Activated T-helper 9 cell treated with anti-CD3 and anti-CD28 coated beads, Interleukin-2, amount 50 U/mL, for 16 hours (primary cell): ENCODE measurements at places on chromosomes 6 and 20.

- no peak for DNase-seq
Observed at GRCh38 chr6:96649926-96650325, 87.0 kb downstream of the FHL5 start.

DNA sequence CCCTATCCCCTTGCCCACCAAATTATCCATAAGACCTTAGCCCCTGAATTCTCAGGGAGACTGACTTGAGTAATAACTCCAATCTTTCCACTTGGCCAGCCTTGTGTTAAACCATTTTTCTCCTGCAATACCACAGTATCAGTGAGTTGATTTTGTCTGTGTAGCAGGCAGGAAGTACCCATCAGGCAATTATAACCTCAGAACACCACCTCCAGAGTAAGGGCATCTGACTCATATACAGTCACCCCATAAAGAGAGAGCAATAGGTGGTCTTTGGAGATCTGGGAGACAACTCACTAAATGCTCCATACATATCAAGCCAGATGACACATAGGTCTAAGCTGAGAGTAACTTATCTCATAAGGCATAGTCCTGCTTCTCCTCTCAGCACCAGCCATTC is 83.7 kb downstream of the FILIP1 start:
- no peak for DNase-seq

DNA sequence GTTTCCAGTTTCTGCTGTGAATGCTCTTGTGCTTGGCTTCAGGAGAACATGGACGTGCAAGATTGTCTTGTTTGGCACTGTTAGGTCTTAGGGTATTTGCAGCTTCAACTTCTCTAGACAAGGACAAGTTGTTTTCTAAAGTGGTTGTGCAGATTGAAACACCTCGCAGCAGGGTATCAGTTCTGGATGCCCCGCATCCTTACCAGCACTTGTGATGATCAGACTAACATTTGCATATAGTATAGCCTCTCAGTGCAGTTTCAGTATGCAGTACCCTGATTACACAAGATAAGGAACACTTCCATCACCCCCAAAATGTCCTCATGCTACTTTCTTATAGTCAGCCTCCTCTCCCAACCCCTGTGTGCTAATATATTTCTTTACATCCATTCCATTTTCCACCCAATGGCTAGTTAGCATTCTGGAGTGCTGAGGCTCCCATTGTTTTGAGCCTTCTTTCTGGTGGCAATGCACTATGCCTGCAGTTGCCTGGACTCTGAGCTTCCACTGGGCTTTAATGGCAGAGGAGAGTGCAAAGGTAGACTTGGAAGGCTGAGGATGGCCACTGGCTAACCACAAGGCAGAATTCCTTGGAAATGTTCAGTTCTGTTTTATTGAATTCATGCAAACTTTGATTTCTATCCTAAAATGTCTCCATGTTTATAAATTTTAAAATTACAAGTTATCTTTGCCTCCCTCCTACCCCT is 35.4 kb downstream of the KIF3B start:
- DNase-seq, result no peak

- DNase-seq, result no peak
Observed at GRCh38 chr20:46512943-46513844, at the start of gene ZNF334. TSS of gene ZNF334 (minus strand) at chr20:46513559. CDS start at chr20:46512102, 1,457 bp downstream.

GRCh38 chr6:17446713-17447112 is 53.3 kb downstream of the CAP2 start:
- DNase-seq, result no peak

GRCh38 chr6:99066044-99066443 is 118.3 kb upstream of the FBXL4 start:
- DNase-seq, result no peak

GRCh38 chr6:108250240-108250866 is 10.5 kb downstream of the SNX3 start:
- DNase-seq, result no peak

DNA sequence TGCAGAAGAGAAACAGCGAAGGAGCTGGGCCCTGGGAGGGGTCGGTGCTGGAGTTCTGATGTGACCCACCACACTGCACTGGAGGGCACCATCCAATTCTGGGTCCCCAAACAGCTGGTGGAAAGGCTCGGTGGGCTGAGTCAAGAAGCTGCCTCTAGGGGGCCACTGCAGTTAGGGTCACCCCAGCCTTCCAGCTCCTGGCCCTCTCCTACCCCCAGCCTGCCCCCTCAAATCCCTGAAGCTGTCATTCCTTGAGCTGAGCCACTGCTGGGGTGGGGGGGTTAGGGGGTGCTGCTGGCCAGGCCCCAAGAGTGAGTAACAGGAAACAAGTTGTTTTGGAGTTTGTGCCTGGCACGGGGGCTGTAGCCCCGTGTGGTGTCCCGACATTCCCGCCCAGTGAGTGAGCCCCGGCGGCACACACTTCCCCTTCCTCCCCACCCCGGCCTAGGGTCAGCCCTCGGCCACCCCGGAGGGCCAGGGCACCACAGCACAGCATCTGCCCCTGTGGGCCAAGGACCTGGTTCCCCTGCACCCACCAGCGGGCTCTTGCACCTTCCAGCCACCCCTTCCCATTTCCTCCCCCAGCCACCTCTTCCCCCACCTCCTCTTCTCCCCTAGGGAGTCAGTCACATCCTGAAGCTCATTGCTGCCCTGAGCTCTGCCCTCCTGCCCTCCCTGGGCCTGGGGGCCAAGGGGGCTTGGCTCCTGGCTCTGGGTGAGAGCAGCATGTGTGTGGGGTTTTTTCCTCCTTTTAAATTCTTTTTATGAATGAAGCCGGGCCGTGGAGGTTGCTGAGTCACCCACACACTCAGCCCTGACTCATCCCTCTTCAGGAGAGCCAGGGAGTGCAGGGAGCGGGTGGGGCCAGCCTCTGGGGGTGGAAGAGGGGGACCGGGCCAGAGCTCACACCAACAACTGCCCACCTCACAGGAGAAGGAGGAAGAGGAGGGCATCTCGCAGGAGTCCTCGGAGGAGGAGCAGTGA is 4.6 kb downstream of the SMIM29 start:
- DNase-seq, result peak; percentile 56

DNA sequence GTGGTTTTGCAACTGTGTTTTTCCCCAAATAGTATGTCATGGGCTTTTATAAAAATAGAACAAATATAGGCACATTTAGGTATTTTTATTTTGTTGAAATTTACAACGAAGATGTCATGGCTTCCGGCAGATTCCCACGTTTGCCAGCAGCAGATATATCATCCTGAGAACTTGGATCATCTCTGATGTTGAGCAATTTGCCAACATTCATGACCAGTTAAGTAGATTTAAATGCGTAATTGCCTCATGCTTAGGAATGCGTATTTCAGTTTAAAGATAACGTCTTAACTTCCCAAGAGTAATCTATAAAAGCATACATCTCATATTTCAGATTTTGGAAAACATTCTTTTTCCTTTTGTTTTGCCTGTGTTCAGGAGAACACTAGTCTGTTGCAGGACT is 457.8 kb downstream of the QKI start:
- no peak for DNase-seq

DNA sequence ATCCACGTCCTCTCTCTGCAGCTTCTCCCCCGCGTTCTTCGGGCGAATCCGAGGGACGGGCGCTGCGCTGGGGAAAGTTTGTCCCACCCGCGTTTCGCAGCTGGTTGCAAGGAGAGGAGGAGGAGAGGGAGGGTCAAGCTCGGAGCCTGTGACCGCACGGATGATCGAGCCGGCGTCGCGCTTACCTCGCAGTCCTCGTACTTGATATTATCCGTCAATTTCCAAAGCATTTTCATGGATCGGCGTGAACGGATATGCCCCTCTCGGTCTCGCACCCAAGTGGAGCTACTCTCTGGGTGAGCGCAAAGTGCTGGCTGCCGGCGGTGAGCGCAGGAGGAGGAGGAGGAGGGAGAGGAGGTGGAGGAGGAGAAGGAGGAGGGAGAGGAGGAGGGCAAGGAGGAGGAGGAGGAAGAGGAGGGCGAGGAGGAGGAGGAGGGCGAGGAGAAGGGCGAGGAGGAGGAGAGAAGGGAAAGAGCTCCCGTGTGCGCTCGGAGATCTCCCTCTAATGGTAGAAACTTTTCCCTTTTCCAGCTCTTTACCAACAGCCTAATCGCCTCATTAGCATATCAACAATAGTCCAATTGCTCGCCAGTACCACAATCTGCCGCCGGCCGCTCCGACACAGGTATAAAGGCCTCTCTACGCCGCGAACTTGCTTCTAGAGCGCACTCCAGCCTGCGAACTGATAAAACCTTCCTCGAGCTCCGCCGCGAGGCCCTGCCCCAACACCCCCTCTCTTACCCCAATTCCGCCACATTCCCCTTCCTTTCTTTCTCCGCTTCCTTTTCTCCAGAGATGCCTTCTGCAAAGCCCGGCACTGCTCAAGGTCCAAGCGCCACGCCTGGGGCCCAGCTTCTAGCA is at the start of gene TFAP2A:
TSS of gene TFAP2A (minus strand) at position 319 of the 861 bp plus-strand sequence. CDS start at position 236, 83 bp downstream.
- DNase-seq, result no peak

GRCh38 chr20:13995841-13996240 is 525 bp downstream of the MACROD2 start:
- no peak for DNase-seq

DNA sequence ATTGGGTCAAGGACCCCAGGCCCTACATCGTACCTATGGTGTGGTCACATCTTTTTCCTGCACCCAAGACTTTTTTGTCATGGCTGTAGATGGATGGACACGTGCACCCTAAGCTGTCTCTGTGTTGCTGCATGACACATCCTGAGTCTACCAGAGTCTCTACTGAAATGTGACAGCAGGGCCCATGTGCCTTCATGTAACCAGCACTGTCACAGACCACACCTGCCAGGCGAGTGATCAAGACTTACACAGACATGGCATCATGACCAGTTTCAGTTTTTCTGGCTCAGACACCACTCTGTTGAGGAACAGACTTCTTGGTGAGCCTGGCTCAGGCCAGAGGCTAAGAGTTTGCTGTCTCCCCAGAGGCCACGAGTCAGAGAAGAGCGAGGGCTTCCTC is 7.6 kb downstream of the PRND start:
- DNase-seq, result no peak

DNA sequence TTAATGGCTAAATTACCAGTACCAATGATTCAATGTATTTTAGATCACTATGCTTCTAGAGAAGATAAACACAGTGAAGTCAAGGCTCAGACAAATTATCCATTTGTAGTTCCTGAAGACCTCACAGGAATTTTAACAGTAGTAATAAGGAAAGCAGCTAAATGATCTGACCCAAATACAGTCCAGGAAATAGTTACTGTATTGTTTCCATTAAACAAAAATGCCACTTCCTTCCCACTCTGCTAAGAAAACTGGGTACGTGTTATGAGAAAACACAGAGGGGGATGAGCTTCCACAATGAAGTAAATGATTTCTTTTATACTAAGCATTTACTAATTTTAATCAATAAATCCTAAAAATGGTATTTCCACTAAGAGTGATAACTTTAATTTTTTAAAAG is 127.9 kb downstream of the CDK19 start:
- no peak for DNase-seq

DNA sequence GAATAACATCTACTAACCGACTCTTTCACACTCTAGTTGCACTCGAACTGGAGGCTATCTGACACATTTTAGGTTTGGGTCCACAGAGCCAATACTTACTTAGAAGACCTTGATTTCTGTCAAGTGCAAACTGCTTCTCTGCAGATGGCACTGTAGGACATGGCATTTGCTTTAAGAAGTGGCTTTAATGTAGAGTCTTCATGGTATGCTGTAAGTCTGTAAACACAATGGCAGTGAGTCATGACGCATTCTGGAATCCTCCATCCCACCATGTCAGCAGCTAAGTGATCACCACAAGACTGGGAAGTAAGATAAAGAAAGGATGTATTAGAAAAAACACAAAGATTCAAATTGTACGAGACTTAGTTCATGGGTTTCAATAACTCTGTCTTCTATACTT is 377.0 kb upstream of the NOX3 start:
- no peak for DNase-seq

- DNase-seq, result peak; percentile 77
Observed at GRCh38 chr6:89432875-89433251, at the start of gene ANKRD6. TSS of gene ANKRD6 (plus strand) at chr6:89433152. CDS start at chr6:89566977, 133,825 bp downstream.

DNA sequence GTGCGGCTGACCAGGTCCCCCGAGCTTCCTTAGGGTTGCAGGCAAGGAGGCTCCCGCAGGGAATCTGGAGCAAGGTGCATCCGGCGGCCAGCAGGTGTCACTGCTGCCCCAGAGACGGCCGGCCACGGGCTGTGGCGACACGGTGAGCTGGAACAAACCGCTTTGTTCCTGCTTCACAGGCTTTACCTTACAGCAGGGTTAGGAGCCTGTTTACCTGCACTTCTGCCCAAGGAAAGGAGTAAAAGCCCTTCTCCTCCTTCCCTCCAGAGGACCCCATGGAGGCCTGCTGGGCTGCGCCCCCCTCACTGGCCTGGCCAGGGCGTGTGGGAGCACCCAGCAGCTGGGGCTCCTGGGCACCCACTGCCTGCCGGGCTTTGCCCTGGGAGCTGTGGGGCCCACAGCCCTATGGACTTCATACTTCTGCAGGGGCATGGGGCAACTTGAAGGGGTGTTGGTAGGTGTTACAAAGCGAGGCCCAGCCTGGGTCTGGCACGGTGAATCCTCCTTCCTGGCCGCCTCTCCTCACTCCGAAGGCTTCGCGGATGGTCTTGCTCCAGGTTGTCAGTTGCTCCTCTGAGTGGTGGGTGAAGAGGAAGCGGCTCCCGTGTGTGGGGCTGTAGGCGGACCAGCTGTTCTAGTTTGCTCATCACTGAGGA is 88.4 kb downstream of the CDC5L start:
- DNase-seq, result peak; percentile 43
